Caco-2 (cell line): ENCODE measurements at places on chromosomes 12 and 14. TPM values are rescaled to one million over a fixed set of nuclear protein-coding genes. Genes with fewer than 3 reads are reported as not detected.

DNA sequence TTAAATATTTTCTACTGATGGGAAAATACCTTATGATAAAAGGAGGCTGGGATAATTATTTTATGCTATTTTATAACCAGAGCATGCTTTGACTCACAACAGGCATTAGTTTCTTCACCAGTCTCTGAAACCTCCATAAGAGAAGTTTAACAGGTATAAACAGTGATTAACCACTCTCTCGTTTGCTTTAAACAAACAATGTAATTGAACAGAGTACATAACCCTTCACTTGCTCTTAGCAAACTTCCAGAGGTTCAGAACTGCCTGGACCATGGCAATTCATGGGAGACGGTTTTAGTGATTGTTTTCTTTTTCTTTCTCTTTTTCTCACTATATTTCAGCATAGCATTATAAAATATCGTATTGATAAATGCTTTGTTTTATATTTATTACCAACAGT, 35.3 kb downstream of the CFAP251 start:
- no peak for DNase-seq

DNA sequence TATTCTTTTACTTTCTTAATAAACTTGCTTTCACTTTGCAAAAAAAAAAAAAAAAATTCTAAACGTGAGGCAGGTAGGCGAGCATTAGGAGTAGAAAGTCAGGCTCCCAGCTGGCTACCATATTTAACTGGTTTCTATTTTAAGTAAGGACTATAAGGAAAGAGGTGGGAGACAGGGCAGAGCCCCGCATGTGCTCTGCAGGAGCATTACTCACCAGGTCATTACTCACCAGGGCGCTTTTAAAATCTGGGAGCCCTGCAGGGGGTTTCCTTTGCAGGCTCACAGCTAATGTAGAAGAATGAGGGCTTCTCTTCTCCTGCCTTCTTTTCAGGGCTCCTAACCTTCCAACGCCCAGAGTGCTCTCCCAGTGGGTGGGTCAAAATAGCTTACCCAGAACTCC, 14.0 kb upstream of the DPF3 start:
- DNase-seq = no peak

DNA sequence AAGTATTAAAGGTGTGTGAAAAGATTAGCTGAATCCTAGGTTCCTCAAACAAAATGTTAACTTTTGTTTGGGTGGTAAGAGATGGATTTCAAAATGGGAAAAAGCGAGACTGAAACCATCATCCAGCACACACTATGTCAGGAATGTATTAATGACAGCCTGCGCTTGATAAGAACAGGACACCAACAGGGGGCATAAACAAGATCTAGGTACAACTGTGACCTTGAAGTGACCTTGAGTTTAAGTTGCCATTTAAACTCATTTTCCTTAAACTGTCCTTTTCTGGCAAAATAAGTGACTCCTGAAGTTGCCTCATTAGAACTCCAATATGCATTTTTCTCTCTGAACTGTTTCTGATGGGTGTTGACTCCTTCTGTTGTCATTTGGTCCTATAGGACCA, 17.1 kb downstream of the PRKCH start:
- DNase-seq = no peak

DNA sequence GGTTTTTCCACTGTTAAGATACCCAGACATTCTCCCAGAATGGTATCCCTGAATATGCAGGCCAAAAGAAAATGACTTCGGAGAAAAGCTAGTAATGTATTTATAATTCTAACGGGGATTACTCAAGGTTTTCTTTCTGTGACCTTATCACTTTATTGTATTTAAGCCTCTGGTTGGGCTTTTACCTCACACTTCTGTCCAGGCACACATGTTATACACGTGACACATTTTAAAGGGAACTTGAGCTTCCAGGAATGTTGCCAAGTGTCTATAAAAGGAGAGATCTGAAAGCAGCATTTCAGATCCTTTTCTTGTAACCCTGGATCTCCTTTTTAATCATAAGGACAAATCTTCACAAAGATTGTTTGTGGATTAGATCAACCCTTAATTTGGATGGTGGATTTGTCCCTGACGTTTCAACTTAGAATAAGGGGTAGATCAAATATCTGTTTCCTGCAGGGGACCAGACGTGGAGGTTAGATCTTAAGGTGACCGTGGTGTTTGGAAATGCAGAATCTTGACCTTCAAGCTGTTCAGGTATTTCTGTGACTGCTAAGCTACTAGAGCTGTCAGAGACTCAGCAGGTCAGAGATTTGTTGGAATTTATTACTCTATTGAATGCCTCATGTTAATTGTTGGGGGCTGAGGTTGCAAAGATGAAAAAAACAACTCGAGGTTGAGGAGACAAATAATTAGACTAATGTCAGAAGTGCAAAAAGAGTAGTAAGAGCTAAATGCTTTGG, 1.5 kb downstream of the CIPC start:
- DNase-seq = no peak

- no peak for DNase-seq
These were observed 28.8 kb downstream of the VCPKMT start for GRCh38 chr14:50087341-50088116.

DNA sequence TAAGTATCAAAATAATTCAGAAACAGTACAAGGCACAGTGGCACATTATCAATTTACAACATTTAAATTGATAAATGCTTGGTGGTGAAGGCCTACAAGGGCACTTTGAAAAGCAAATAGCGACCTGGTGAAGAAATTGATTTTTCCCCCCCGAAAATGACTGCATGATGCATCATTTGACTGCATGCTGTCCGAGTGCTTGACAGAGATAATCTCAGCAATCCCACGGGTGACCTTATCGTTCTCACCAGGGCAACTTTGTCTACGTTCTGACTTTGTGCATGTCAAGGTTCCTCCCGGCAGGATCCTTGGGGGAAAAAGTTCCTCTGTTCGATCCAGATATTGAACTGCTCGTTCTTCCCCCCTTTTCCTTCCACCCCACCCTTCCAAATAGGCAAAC, 384.8 kb downstream of the EGLN3 start:
- DNase-seq = no peak

GRCh38 chr14:100619396-100620254, 32.4 kb upstream of the BEGAIN start:
- no peak for DNase-seq

DNA sequence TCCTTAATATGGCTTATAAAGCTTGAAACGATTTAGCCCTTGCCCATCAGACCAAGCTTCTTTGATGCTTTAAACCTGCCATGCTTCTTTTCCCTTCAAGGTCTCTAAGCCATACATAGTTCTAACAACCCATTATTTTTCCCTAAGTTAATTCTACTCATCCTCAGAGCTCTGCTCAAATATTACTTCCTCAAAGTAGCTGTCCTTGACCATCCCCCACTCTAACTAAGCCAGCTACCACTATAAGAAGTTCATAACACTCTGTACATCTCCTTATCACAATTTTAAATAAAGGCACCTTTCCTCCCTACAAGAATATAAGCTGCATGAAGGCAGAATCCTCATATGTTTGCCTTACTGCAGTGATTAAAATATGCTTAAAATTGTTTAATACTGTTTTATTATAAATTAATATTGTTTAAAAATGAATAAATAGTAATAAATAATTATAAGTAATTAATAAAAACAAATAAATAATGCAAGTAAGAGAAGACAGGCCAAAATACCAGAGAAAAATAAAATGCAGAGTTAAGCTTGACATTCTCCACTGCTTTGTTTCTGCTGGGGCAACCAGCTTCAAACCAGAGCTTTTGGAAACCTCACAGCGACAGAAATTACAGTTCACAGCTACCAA, 76.8 kb downstream of the NUMB start:
- DNase-seq = no peak

- no peak for DNase-seq
These were observed 34.9 kb upstream of the STON2 start for GRCh38 chr14:81435048-81435390.

Gene DYRK4
- total RNA-seq = 7.7 and 9.3 TPM in 2 replicates
